AG09319 (cell line): ENCODE measurements at places on chromosomes 7 and 10.
A peak's percentile ranks its signal among the peaks of the same experiment; 100 is the strongest.

DNA sequence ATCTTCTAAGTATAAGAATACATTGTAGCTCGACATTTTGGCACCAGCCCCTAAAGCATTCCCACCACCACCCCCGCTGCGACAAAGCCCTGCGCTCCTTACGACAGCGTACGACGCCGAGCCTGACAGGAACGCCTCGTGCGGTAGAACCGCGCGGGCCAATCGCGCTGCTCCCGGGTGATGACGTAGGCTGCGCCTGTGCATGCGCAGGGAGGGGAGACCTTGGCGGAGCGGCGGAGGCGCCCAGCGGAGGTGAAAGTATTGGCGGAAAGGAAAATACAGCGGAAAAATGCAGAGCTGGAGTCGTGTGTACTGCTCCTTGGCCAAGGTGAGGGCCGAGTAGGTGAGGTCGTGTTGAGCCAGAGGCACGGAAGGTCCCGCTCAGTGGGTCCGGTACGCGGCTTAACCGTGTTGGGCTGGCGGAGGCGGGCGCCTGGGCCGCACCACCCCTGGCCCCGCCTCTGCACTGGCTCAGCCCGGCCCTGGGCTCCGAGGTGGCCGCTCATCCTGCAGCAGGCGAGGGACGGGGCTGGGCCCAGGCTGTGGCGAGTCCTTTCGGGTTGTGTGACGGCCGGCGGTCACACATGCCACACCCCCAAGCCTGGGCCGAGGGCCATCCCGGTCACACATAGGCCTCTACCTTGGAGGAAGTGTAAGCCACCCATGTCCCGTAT is at the start of gene DLD:
TSS of gene DLD (plus strand) at position 222 of the 674 bp plus-strand sequence. CDS start at position 290, 68 bp downstream.
- peak; percentile 58 for DNase-seq

DNA sequence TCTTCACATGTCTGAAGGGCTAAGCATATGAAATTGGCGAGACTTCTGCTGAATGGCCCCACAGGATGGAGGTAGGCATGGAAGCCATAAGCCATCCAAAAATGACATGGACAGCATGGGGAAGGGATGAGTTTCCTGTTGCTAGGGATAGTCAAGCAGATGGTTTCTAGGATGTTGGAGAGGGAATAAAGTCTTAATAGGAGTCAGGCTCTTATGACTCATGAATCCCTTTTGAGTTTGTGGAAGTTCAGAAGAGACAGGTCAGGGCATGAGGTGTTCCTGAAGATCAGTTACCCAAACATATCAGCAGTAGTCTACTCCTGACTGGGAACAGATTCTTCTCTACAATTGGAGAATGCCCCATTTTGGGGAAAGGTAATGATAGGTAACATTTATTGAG is 243.9 kb downstream of the REEP3 start:
- DNase-seq = no peak

DNA sequence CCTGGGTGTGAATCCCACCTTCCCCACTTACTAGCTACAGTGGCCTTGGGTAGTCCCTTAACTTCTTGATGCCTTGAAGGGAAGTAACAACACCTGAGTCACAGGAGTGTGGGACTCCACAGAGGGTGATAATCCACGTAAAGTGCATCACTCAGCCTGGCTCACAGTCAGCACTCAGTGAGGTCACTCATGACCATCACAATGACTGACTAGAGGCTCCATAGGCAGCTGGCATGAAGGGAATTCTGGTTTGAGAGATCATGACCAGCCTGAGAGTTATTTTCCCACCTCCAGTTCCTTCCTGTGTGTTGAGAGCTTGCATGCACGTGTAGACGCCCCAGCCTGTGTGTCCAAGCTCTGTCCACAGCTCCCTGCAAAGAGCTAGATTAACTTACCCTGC is 34.8 kb downstream of the NEUROG3 start:
- DNase-seq = no peak

GRCh38 chr7:3861386-3861785 is 560.3 kb downstream of the SDK1 start:
- DNase-seq = no peak

DNA sequence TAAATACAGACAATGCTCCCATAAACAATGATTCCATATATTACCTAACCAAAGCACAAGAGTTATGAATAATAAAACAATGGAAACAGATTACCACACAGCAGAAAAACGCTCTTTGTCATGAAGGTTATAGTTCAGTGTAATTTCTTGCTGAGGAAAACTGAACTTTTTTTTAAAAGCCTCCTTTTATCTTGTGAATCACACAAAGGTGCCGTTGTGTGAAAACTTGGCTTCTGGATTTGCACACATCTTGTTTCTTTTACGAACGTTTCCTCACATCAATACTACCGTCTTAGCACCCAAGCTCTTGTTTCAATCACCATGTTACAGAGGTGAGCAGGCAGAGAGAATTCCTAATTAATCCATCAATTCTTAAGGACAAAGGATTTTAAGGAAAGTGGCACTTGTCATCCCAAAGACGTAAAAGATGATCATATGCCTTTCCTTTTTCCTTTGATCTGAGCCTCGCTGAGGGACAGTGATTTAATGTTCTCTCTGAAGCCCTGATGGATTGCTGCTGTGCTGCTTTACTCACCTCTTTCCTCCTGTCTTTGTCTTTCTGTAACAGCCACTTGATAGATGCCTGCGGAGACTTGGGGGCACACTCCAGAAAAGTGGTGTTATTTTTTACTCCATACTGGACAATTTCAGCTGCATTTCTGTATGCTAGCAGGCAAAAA is 110.1 kb downstream of the CD36 start:
- no peak for DNase-seq

- DNase-seq = no peak
Observed at GRCh38 chr10:119270762-119271366, 63.5 kb downstream of the GRK5 start.

GRCh38 chr10:79413196-79413595 is 32.2 kb downstream of the ZCCHC24 start:
- DNase-seq = no peak

- DNase-seq = no peak
Observed at GRCh38 chr7:108592646-108593201, 23.1 kb downstream of the DNAJB9 start.

DNA sequence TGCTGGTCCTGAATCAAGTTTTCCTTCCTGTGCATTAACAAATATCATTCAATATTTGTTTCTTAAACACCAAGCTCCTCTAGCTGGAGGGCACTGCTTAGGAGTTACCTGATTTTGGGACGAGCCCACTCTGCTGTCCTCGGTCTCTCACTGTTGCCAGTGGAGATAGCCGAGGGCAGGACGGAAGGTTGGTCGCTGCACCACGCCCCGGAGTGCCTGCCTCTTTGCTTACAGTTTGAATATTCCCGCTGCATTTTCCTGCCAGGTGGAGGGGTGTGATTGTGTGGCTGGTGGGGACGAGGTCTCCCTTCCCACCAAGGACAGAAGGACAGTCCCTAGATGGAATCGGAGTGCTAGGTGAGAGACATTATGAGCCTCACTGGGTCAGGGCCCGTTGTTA is 201.5 kb downstream of the DNAJB6 start:
- DNase-seq = no peak

GRCh38 chr10:108868881-108869280 is 1054.4 kb downstream of the XPNPEP1 start:
- no peak for DNase-seq

DNA sequence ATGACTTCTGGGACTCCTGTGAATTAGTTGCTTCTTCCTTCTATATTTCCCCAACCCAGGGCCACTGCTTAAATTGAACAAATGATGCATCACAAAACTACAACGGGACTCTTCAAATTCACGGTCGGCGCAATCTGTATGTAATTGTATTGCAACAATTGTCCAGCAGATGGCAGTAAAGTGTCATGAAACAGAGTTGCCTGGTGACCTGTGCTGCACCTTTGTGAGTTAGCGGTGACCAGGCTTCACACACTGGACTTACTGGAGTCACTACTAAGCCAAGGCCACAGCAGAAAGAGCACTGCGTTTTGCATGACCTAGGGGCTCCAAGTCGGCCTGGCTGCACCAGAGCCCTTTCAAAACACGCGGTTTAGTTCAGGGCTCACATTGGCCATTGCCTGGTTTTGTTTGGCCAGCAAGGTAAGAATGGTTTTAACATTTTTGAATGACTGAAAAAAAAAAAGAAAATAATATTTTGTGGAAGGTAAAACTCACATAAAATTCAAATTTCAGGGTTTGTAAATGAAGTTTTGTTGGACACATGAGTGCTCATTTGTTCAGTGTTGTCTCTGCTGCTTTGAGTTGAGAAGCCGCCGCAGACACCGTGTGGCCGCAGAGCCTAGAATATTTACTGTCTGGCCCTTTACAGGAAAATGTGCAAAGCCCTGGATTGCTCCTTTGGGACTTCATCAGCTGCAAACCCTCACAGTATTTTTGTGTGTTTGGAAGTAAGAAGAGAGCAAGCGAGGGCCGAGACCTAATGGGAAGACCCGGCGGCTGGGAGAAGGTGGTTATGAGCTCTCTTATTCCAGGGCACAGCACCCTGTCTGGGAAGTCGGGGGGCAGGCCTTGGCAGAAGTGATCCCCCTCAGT is 23.2 kb upstream of the ZNF32 start:
- DNase-seq = peak; percentile 59

- DNase-seq = no peak
Observed at GRCh38 chr10:128622706-128623105, 496.5 kb upstream of the MKI67 start.

DNA sequence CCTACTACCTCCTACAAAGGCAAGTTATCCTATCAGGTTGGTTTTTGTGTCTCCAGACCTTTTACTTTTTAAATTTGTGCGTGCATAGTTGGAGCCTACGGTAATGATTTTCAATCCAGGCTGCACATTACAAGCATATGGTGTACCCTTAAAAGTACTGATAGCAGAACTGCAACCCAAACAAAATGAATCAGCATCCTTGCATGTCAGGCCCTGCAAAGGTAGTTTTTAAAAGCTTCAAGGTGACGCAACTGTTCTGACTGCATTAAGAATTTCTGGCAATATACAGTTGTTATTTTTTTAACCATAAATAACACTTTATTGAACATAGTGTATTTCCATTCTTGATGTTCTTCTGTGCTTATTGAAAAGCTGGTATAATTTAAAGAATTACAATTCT is 28.9 kb downstream of the GNAT3 start:
- no peak for DNase-seq

DNA sequence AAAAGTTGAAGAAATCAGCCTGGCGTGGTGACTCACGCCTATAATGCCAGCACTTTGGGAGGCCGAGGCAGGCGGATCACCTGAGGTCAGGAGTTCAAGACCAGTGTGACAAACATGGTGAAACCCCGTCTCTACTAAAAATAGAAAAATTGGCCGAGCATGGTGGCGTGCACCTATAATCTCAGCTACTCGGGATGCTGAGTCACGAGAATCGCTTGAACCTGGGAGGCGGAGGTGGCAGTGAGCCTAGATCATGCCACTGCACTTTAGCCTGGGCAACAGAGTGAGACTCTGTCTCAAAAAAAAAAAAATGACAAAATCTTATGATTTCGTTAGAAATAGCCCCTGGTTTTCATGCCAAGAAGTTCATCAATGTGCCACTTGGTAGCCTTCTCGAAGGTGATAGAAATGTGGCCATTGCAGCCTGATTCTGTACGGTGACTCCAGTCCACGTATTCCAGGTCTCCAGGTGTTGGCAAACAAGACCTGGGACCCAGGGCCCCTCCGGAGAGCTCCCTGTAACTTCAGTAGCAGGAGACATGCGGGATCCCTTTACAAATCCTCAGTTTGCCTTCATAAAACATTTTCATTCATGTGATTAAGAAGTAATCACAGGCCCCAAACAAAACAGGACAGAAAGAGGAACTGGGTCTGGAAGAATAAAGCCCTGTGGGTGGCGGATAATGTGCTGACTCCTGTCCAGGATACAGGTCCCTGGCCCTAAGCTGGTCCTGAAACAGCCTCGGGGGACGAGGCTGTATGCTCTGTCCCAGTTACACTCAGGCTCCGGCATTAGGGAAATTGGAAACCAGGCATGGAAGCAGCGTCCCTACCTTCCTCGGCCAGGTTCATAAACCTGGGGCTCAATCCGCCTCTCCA is 207.3 kb upstream of the SH2B2 start:
- no peak for DNase-seq

- DNase-seq = no peak
Observed at GRCh38 chr7:91151916-91152315, 112.3 kb upstream of the FZD1 start.

DNA sequence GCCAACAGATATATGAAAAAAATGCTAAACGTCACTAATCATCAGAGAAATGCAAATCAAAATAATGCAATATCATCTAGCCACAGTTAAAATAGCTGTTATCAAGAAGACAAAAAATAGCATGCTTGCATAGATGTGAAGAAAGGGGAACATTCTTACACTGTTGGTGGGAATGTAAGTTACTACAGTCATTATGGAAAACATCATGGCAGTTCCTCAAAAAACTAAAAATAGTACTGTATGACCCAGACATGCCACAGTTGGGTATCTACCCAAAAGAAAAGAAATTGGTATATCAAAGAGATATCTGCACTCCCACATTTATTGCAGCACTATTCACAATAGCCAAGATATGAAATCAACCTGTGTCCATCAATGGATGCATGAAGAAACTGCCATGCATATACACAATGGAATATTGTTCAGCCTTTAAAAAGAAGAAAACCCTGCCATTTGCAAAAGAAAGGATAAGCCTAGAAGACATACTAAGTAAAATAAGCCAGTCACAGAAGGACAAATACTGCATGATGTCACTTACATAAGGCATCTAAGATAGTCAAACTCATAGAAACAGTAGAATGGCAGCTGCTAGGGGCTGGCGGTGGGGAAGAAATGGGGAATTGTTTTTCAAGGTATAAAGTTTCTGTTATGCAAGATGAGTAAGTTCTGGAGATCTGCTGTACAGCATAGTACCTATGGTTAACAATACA is 107.0 kb downstream of the PTPN20 start:
- DNase-seq = no peak

DNA sequence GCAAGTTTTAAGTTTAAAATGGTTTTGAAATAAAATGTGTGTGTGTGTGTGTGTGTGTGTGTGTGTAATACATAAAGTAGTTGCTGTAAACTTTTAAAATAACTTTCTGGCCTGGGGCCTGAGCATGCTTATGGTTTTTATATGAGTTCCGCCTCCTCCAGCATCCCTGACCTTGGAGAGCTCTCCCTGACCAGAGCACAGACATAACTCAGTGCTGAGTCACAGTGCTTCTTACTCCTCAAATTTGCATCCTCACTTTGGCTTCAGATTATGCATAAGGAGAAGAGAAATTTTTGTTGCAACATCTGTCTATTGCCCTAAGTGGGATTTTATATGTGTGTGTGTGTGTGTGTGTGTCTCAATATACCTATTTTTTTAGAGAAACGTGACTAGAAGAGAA is 200.8 kb downstream of the ELMO1 start:
- no peak for DNase-seq

DNA sequence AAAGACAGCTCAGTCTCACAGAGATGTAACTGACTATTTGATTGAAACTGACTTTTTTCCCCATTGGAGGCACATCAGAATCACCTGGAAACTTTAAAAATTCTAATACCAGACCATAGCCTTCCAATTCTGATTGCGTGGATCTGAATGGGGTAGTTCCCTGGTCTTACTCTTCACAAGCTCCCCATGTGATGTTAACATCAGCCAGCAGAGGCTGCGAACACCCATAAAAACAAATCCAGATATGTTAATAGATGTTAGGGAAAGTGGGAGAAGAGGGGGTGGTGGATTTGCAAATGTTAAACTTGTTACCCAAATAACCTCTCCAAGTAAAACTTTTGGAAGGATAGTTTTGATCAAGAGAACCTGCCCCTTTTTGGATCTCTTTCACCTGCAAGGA is 1133.4 kb downstream of the CNTNAP2 start:
- DNase-seq = no peak

- DNase-seq = no peak
Observed at GRCh38 chr10:70905071-70906021, 17.0 kb upstream of the PCBD1 start.

- DNase-seq = no peak
Observed at GRCh38 chr10:88886557-88886956, 6.5 kb downstream of the STAMBPL1 start.
